ENCODE measurements at places on chromosomes 5 and 9.
A peak's percentile ranks its signal among the peaks of the same experiment; 100 is the strongest.

DNA sequence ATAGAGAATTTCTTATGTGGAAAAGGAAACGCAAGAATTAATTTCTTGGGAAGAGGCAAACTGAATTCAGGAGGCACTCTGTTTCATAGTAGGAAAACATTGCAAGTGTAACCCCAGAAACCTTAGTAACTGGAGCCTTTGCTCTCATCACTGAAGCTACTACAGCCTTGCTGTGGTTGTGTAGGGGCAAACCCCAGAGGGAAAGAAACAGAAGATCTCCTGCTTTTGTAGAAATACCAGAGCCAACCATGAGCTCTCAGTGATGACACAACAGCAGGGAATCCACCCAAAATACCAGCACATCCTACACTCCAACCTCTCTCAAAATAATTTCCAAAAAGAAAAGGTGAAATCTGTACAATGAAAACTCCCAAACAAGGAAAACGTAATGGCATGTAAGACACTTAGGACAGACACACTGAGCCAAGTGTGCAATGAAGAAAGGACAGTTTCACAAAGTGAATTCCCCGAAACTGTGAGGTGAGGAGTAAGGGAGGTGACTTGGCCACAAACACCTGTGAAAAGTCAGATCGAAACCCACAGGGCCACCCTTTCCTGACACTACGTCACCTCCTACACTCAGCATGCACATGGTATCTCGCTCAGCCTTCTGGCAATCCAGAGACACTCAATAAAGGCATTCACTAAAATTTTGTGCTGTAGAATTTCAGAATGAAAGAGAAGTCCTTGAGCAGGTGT is 8.5 kb upstream of the ACSL6 start:
- DNase-seq, result no peak

DNA sequence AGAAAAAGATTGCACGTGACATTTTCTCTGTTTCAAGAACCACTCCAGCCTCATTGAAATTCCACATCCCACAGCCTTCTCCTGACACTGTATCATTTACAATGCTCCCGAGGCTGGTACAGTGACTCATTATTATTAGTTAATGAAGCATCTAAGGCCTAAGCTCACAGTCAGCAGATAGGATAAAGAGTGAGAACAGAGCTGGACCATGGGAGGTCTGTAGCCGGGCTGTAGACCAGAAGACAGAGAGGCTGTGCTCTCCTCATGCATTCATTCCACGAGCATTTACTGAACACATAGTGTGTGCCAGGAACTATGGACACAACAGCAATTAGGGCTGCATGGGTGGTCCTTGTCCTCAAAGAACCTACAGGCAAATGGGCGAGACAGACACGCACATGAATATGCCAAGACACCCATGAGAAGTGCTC is 47.3 kb upstream of the GALNT10 start:
- DNase-seq, result peak; percentile 14

DNA sequence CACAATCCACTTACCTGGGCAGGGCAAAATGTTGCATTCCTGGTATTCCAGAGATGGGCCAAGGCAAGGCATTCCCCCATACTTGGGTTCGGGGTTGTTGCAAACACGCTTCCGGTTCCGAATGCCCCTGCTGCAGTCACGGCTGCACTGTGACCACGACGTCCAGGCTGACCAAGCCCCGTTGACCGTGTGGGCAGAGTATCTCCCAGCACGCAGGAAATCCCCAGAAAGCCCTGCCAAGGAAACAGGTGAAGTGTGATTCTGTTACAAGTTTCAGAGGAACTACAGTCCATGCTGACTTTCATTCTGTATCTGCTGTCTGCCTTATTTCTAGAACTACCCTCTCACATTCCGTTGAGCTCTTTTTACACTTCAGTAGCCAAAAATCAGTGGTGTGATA is 483.0 kb downstream of the SEMA5A start:
- no peak for DNase-seq

GRCh38 chr9:137167277-137167746 is 2.5 kb downstream of the LRRC26 start:
- DNase-seq, result no peak

GRCh38 chr5:123626051-123626450 is 114.1 kb downstream of the CSNK1G3 start:
- no peak for DNase-seq

DNA sequence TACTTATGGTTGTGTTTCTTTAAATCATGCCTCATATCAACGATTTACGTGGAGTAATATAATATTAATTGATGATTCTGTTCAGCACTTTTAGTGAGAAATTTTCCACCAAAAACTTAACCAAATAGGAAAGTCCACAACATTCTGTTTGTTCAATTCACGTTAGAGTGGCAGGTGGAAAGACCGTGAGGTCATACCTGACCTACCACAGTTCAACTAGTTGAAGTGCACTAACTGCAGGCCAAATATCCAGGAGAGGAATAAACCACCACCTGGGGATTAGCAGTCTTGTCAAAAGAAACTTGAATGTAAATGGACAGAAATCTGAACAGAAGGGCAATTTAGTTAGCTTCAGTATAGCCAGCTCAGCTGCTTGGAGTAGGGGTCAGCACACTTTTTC is 577.7 kb downstream of the KIF4B start:
- no peak for DNase-seq

DNA sequence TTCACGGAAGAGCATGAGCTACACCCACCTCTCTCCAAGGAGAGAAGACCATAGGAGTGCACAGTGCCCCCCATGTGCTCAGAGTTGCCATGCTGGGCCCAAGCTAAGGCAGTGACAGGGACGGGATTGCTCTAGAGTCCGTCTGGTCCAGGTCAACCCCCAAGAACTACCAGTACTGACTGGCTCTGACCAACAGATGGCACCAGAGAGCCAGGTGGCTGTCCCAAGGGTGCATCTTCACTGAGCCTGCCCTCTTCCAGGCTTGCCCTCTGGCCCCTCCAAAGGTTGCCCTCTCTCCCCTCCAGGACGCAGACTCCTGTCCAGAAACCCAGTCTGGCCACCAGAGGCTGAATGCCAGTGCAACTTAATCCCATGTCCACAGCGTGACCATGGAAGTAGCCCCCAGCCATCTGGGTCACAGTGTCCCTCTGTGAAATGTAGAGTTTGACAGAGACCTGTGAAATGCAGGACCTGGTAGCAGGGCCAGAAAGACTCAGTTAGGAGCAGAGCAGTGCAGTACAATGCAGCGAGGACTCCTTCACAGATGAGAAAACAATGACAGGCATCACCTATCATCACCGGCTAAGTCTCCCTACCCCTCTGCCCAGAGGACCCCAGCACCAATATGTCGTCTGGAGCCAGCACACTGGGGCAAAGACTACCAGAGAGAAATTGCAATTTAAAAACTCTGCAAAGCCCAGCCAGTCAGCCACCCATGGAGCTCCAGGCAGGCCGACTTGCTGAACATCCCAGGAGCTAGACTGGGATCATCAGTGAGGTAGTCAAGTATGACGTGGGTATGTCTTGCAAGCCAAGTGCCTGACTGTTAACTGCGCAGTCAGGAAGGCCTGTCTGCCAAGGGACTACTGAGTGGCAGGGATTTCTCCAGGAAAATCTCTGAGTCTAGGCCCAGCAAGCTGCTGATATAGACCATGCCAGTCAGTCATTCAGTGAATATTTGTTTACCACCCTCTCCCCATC is 7.7 kb upstream of the SKP1 start:
- no peak for DNase-seq

- no peak for DNase-seq
Observed at GRCh38 chr5:109573766-109574165, 116.0 kb upstream of the MAN2A1 start.

GRCh38 chr5:146176805-146177204 is 5.6 kb downstream of the LARS1 start:
- no peak for DNase-seq

DNA sequence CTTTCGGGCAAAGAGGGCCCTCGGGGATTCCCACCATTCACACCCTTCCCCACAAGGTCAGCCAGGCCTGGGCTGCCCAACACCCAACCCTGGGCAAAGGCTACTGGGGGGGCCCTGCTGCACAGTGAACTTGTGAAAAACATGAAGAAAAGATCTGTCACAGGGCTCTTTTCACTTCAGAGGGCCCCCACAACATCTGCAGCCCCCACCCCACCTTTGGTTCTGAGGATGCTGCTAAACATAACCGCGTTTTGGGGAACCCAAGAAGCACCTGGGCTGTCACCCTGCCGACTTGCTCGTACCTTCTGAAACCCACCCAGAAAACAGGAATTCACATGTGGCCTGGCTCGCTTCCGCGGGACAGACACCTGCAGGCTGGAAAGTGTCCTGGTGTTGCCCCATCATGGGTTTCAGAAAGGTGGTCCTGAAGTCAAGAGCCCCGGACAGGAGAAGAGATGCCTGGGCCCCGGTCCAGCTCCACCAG is 29.3 kb downstream of the B4GALT1 start:
- DNase-seq, result no peak

DNA sequence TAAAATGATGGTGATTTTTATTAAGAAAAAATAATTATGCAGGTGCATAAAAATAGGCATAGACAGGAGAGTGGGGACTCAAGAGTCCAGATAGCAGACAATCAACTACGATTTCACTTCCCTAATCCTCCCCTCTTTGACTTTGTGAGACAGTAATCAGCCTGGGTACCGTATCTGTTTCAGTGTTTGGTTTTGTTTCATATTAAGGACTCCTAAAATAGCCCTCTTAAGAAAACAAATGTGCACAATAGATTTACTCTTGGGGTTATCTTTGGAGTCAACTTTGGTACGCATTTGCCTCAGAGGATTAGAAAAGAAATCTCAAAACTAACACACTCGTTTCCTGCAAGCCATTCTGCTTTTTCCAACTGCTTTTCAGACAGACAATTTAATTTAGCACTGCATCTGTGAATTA is 96.3 kb downstream of the ZNF608 start:
- DNase-seq, result peak; percentile 45

DNA sequence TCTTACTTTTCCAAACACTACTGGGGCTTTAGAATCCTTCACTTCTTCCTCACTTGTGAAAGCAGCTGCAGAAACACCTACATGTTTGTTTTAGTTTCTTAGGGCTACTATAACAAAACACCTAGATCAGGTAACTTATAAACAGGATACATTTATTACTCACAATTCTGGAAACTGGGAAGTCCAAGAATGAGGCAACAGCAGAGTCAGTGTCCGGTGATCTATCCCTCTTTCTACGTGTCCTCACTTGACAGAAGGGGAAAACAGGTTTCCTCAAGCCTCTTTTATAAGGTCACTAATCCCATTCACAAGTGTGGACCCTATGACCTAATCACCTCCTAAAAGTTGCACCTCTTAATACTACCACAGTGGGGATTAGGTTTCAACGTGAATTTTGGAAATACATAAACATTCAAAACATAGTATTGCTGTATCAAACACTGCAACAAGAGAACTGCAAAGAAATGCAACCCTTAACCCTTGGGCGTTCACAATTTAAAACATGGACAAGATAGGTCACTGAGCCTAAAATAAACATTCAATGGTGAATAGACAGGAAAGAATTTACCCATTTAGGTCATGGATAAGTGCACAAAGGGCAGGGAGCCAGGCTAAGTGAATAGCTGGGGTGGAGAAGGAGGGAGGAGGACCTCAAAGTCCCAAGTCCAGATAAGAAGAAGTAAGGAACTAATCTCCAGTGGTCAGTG is 104.3 kb downstream of the PIK3R1 start:
- no peak for DNase-seq

DNA sequence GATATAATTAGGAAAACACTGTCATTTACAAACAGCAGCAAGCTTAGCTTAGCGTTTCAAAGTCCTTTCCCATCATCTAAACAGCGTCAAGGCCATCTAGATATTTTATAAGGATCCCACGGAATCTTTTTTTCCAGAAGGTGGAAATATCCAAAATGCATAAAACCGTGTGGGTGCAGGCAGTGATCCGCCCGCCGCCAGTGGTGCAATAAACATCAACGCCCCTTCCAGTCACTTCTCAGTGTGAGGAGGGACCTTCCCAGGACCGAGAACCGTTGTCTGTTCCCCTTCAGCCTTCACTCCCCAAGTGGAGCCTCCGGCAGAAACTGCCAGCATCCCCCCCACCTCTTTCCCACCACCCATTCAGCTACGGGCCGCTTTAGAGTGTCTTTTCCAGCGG is 22.9 kb downstream of the OLFM1 start:
- no peak for DNase-seq

DNA sequence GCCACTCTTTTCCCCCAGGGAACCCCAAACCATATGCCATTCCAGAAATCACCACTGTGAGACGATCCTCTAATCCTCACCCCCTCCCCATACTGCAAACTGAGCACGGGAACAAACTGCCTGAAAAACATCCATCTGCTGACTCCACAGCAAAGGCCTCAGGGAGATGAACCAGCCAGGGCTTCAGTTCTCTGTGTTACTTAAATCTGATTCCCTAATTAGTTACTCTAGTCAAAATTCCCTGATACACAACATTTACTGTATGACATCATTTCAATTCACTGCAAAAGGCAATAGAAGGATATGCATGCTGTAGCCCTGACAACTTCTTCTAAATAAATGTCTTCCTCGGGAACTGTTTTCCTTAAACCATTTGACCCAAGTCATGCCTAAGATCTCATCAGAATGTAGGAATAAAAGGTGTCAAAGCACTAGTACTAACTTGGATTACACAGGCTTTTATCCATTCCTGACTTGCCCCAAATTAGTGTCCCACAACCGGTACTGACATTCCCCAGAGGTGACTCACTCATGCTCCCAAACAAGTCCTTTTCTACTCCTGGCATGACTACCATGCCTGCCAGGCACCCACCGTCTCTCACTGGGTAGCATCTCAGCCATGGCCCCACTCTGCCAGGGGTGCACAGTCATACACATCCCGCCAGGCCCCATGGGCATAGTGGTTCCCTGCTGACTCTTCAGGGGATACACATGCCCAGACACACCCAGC is 35.0 kb downstream of the MTX3 start:
- DNase-seq, result no peak

DNA sequence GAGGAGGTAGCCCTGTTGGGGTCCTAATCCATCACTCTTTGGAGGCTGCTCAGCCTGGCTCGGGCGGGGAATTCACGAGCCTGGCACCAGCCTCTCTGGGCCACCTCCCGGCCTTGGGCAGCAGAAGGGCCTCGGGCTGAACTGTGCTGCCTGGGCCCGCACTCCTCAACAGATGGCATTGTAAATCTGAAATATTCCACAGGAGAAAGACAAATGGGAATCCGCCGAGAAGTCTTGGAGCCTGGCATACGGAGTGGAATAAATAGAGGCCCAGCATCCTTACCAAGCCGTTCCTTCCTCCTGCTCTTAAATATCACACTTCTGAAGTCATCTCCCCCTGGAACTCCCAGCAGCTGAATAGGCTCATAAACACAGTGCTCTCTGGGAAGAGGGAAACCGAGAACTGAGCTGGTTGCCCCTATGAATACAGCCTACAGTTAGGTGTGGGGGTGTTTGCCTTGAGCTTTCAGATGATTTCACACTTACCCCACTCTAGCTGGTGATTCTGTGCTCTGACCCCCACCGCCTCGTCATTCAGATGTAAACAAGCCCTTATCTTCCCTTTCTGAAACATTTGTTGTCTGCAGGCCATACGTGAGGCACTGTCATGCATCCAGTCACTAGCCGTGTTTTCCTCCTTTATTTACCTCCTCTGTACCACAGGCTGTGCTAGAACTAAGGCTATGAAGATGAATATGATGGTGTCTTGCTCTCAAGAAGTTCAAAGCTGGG is 455.0 kb upstream of the CLINT1 start:
- DNase-seq, result no peak

Data from DMS79 (cell line).